Ascending aorta (tissue), 2 donors: ENCODE measurements at places on chromosomes 5 and 9. TPM values are rescaled to one million over a fixed set of nuclear protein-coding genes. Genes with fewer than 3 reads are reported as not detected.
A peak's percentile ranks its signal among the peaks of the same experiment; 100 is the strongest.

Gene PCDHA11
- not detected for total RNA-seq

DNA sequence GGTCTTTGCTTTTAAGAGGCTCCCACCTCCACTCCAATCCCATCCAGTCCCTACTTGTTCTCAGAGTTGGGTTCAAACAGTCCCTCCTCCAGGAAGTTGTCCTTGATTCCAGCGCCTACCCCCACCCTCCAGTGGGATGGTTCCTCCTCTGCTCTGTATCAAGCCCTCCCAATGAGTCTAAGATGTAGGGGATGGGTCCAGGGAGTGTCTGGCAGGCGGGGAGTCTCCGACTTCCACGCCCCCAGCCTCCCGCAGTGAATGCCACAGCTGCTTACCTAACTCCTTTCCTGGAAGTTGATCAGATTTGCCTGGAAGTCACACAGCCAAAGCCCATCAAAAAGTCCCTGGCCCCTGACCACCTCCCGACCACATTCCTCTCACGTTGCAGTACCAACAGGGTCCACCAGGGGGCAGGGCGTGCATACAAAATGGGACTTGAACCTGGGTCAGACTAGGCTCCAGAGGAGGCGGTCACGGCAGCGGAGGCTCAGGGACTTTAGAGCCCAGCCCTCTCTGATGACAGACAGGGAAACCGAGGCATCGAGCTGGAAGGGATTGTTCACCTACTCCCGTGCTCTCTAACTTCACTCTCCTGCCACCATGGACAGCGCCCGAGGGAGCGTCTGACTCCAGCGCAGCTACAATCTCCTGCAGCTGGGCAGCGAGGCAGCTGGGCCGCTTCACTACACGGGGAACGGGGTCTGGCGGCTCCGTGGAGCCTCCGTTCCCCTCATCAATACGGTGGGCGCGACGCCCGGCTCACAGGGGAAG, 25.0 kb upstream of the TDRD7 start:
- DNase-seq, result no peak

DNA sequence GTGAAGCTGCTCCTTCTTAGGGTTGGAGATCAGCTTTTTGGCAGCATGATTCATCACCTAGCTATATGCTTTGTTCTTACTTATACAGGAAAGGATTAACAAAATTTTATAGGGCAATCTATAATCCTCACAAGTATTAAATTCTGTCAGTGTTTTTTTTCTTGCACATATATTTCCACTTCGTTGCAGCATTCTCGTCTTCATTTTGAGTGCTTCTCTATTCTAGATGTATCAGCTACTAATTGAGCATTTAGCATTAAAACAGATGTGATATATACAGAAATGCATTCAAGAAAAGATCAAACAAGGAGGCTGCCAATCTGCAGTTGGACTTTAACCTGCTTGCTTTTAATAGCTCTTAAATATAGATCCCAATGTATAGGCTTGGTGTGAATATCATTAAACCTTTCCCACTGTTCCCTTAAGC, 3.6 kb upstream of the CTXN3 start:
- no peak for DNase-seq

DNA sequence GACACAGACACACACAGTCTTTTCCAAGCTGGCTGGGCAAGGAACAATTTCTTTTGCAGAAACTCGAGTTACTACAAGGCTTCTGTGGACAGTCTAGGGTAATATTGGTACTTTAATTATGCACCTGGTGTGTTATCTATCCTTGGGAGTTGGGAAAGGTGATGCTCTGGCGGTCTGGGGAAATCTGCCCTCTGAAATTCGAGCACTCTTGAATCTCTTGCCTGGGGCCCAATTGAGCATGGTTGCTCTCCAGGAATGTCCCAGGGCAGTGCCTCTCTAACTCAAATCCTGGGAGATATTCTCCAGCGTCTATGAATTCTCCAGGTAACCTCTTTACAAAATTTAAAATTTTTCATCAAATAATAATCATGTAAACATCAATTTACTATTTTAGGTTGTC, 69.3 kb downstream of the KCNIP1 start:
- no peak for DNase-seq

DNA sequence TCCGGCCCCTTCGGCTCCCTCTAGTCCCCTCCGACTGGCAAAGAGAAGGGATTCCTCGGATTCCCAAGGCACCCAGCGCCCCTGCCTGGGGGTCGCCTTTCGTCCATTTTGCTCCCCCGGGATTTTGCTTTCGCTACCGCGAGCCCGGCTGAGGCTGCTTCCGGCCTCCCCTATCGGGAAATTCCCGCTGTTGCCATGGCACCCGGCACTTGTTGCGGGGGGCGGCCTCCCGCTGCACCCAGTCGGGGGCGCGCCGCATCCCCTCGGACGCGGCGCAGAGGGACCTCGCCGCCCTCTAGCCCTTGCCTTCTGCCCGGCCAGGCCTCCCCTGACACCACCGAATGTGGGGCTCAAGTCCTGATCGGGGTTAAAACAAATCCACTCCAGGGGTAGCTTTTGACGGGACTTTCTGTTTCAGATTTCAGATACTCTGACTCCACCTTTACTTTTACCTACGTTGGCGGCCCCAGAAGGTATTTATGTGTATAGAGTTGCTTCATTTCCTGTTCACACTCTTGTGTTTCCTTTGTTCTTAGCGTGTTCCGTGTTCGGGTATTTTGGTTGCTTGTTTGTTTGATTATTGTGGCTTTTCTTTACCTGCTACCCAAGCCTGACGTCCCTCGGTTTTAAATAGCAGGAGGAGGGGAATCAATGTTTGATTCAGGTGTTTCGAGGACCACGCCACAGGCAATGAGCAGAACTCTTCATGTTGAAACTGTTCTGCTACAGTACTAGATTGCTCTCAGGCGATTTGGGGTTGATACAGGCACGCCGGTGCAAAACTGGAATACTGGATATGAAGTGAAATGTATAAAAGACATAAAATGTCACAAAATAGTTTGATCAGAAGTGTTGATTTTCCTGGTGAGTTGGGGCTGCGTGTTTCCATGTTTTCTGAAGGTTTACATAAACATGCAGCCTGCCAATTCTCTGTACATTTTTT, 1.5 kb downstream of the PARP8 start:
- DNase-seq, result peak; percentile 78

Gene TLX3
- total RNA-seq, result not detected

DNA sequence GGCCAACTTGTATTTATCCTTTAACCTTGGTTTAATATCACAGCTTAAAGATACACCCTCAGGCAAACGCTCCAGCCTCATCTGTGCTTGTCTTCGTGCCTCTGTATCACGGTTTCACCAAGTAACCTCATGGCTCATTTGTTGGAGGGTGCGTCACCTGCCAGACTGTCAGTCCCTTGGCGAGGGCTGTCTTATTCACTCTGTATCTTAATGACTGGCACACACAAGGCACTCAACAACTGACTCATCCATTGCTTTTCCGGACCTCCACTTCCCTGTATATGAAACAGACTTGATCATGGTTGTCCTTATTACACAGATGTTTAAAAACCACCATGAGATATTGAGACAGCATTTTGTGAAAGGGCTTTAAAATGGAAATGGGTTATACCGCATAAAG, 28.0 kb downstream of the LCP2 start:
- no peak for DNase-seq

Gene LCN15
- total RNA-seq, result not detected
